ENCODE measurements at places on chromosomes 13 and 19.

- no peak for DNase-seq
Observed at GRCh38 chr13:46377554-46377953, 9.5 kb downstream of the RUBCNL start.

GRCh38 chr19:23056516-23056915 is 53.5 kb upstream of the ZNF728 start:
- DNase-seq, result no peak

DNA sequence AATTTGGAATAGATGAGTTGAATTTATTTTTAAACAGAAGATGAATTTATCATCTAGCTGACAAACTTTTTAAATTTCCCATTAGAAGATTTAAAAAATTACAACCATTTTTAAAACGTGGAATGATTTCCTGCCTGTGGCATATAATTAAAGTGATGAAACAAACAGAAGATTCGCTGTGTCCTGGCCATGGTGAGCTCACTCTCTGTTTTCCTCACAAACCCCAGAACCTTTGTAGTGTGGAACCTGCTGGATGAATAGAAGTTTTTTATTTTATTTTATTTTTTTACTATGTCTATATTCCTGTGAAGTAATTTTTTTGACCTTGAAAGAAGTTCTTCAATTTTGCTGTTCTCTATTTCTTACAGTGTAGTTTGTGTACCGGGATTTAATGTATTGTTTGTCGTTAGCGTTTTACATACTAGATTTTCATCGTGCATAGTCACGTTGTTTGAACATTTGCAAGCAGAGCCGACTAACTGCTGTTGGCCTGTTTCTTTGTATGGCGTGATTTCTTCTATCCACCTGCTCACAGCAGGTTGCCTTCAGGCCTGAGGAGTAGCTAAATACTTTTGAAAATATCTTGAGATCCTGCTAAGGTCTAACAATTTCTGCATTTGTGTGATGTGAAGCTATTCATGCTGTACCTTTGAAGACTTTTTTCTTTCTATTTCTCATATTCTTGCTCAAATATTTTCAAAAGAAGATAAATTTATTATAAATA is 149.2 kb downstream of the GGACT start:
- DNase-seq, result no peak

DNA sequence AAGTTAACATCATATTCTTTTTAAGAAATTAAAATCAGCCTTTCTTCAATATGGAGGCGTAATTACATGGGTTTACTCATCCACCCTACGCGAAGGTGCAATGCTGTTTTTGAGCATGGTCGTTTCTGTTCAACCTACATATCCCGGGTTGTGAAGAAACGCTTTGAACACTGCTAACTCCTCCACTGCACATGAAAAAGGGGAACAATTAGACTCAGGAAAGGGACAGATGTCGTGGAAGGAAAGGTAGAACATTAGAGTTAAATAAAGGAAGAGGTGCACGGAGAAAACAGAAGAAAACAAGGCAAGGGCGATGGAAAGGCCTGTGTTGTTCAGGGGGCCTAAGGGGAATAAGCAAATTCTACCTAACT is 4.1 kb downstream of the ZIC5 start:
- no peak for DNase-seq

DNA sequence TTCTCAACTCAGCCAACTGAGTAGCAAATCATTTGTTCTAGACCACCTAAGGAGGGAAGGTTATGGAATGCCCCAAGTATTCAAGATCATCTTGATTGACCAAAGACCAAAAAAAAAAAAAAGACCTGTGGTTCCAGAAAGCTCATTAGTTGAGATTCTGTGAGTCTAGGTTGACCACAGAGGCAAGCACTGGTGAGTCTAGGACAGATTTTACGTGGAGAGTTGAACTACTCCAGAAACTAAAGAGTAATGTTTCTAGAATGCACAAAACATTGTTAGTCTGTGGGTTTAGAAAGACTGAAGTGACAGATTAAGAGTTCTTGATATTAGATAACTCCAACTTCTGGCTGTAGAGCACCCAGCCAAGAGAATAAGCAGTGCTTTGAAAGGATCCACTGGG is 4.0 kb upstream of the CYTH2 start:
- no peak for DNase-seq

DNA sequence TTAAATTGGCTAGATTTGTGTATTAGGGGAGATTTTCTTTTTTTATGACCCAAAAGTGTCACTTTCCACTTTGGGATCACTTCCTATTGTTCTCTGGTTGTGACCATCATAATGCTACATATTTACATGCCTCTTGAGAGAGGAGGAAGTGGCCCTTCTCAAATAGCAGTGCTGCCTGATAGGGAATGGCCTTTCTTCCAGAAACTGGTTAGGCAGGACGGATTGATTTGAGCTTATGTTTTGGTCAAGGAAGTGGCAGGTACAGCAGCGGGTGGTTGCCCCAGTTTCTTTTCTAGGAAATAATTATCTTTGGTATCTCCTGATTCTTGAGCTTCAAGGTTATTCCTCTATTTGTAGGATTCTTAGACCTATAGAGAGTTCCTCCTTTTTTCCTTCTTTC is 21.9 kb upstream of the WTIP start:
- DNase-seq, result no peak

DNA sequence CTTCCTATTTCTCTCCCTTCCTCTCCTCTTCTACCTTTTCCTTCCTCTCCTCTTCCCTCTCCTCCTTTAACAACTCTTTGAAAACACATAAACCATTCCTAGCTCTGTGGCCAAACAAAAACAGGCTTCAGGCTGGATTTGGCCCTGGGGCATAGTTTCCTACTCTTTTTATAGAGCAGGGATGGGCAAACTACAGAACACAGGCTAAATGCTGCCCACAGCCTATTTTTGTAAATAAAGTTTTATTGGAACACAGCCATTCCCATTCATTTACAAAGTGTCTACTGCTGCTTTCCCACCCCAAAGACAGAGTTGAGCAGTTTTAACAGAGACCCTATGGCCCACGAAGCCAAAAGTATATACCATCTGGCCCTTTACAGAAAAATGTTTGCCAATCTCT is 35.4 kb downstream of the LHFPL6 start:
- DNase-seq, result no peak

DNA sequence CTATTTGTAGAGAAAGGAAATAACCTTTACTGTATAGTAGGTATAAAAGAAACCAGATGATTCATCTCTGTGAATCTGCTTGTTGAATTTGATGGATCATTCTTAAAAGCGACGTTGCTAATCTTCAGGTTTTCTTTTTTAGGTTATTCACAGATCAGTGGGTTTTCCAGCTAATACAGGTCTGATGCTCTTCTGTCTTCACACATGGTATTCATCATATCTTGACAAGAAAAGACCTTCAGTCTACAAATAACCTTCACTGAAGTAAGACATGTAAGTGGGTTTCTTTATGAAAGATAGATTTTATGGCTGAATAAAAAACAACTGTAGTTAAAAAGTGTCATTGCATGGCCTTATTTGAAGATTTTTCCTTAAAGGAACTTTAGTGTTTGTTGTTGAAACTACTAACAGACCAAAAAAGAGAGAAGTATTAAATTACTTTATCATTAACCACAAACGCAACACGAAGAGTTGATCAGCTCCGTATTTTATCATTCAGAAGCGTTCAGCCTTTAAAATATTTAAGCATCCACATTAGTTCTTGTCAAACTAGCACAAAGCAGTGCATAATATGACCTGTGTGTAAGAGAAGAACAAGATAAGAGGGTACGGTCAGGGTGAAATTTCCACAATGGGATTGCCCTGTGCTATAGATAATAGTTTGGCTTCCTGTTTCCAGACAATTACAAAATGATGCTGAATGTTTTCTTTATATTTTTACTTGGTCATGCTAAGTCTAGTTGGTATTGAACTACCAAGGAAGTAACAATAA is 299.5 kb downstream of the MZT1 start:
- no peak for DNase-seq

- no peak for DNase-seq
Observed at GRCh38 chr13:26225896-26226617, 3.9 kb upstream of the RNF6 start.

- DNase-seq, result peak; percentile 97
Observed at GRCh38 chr13:46296115-46296822, 84.5 kb downstream of the LRRC63 start.

DNA sequence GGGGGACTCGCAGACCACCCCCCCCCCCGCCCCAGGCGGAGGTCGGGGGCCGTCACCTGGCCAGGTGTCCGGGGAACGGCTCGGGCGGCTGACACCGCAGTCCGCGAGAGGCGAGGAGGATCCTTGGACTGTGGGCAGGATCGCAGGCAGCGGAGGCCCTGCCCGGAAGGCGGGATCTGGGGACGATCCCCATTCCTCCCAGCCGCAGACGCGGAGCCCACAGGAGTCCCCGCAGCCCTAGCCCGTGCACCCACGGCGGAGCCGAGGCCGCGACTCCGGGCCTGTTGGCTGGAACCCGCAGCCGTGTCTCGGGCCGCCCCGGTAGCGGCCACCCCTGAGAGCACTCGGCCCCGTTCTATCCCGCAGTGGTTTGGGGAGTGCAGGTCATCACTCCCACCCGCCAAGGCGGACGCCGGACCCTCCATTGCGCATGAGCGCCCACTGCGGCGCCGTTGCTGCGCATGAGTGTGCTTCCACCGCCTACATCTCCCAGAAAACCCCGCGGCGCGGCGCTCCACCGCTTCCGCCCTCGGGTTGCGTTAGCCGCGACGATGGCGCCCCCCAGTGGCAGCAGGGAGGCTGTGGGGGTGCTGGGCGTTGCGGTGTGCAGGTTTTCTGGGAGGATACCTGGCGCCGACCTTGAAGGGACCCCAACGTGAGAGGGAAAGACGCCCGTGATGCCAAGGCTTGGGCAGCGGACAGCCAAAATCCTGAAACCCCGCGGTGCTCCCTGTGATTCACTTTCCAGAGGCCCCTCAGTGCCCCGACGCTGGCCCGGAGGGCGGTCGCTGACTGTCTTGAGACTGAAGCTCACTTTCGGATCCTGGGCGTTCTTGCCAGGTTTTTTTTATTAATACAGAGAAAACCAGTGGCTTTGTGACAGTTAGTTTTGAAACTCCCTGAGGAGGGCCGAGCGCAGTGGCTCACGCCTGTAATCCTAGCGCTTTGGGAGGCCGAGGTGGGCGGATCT is 4.4 kb upstream of the ZNF329 start:
- DNase-seq, result peak; percentile 84

DNA sequence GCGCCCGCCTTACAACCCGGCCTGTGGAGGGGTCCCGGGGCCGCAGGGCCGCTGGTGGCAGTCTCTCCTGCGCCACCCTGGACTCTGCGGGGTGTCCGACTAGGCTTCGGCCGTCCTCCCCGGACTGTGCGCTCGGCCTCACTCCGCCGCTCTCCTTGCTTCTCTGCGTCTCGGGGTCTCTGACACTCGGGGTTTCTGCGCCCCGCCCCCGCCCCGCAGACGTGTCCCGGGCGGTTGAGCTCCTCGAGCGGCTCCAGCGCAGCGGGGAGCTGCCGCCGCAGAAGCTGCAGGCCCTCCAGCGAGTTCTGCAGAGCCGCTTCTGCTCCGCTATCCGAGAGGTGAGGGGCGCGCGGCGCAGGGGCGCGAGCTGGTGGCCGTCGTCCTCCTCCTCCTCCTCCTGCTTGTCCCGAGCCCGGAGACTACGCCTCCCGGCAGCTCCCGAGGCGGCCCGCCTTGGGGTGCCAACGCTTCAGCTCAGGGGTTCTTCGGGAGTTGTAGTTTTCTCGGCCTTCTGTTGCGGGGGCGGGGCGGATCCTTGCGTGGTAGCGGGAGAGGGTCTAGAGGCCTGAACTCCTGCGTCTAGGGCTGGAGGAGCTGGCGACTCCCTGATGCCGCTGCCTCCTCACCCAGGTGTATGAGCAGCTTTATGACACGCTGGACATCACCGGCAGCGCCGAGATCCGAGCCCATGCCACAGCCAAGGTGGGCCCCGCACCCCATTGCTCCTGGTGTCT is 627 bp downstream of the LIN7B start:
- no peak for DNase-seq

- no peak for DNase-seq
Observed at GRCh38 chr13:109275852-109276251, 510.5 kb downstream of the IRS2 start.

- DNase-seq, result no peak
Observed at GRCh38 chr19:56119582-56119978, 1.5 kb downstream of the ZNF787 start.

DNA sequence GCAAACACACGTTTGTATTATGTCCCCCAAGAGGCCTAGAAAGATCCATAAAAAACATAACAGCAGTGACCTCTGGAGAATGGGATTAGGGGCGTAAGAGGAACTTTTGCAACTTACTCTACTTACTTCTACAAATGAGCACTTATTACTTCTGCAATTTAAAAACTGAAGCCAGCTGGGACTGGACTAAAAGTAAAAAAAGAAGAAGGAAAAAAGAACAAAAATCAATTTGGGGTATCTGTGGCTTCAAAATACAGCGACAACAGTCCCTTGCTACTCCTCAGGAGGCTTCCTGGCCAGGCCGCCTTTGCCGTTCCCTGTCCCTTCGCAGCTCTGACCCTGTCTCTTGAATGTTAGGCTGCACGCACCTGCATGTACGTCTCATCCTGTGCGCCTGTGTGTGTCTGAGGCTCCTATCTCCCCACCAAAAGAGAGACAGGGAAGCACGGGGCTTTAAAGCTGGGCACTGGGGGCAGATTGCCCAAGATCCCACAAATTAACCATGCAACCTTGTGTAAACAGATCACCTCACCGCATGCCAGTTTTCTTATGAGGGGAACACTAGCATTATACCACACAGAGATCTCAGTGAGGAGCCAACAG is 12.1 kb upstream of the FKRP start:
- DNase-seq, result no peak

DNA sequence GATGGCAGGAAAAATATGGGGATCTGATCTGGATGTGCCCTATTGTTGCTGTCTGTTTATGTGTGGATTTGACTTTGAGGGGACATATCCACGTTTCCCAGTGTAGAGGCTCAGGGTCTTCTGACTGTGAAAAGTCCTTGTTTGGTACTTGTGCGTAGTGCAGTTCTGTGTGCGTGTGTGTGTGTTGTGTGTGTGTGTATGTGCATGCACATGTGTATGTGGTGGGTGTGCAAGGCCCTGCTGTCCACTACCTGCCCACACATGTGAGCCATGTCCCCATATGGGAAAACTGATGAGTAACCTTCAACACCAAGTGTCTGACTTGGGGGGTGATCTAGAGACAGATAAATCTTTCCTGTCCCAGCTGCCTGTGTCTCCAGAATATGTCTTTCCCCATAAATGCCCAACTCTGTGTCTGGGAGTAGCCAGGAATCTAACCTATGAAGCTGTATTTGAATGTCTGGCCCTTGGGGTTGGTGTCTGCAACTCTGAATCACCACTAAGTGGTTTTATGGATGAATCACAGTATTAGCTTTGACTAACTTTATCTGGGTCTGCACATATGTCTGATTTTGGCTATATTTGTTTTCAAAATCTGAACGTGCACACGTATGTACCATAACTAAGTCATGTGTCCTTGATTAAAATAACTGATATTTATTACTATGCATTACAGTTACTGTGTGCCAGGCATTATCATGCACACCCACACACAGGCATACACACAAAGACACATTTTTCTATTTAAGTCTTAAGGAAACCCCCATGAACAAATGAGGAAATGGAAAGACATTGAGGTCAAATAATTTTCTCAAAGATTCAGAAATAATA is 17.4 kb downstream of the KLK2 start:
- DNase-seq, result no peak

- no peak for DNase-seq
Observed at GRCh38 chr19:41411968-41412265, 14.3 kb downstream of the BCKDHA start.

GRCh38 chr13:103996733-103997132 is 930.5 kb upstream of the SLC10A2 start:
- no peak for DNase-seq

All from fibroblast of the conjunctiva (primary cell).